ENCODE measurements at places on chromosomes 2 and 18. TPM values are rescaled to one million over a fixed set of nuclear protein-coding genes. Genes with fewer than 3 reads are reported as not detected.

The TRABD2A gene
- total RNA-seq, result 2.2 TPM

The ZBTB7C gene
- 5.6 TPM for total RNA-seq

The SPP2 gene
- total RNA-seq, result not detected

The NT5C1B gene
- 1.4 TPM for total RNA-seq

The MEIS1 gene
- total RNA-seq, result 161 TPM

The SIX3 gene
- total RNA-seq, result 0.32 TPM

The TANK gene
- 48.5 TPM for total RNA-seq

The MSGN1 gene
- total RNA-seq, result not detected

The BMP10 gene
- total RNA-seq, result 0.24 TPM

The GNLY gene
- total RNA-seq, result 2.7 TPM

The RTTN gene
- total RNA-seq, result 13.8 TPM
